ENCODE measurements at places on chromosomes 5 and 9.

- no peak for DNase-seq
Observed at GRCh38 chr9:121376214-121376830, 6.3 kb upstream of the STOM start.

DNA sequence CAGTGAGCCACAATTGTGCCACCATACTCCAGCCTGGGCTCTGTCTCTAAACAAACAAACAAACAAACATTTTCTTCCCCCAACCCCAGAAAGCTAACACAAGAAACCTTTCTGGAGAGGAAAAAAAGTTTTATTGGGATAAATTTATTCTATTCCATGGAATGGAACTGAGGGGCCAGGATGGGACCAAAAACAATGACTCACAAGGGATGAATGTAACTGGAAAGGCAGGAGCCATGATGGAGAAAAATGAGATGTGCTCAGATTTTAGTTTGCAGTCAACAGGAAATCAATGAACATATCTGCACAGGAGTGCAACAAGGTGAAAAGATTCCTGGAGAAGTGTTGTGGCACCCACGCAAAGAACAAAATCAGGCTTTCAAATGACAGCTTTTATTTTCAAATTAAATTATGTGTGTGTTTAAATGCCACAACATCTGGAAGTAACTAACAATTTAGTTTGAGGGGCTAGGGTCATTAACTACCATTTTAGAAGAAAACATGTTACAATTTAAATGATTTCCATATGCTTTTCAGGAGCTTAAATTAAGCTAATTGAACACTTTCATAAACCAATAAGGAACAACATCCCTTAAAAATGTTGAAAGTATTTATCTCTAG is 208.6 kb downstream of the TSSK1B start:
- no peak for DNase-seq

GRCh38 chr5:134174841-134175839 is 1.6 kb downstream of the SKP1 start:
- no peak for DNase-seq

GRCh38 chr9:98993570-98993945 is 49.9 kb downstream of the COL15A1 start:
- no peak for DNase-seq

DNA sequence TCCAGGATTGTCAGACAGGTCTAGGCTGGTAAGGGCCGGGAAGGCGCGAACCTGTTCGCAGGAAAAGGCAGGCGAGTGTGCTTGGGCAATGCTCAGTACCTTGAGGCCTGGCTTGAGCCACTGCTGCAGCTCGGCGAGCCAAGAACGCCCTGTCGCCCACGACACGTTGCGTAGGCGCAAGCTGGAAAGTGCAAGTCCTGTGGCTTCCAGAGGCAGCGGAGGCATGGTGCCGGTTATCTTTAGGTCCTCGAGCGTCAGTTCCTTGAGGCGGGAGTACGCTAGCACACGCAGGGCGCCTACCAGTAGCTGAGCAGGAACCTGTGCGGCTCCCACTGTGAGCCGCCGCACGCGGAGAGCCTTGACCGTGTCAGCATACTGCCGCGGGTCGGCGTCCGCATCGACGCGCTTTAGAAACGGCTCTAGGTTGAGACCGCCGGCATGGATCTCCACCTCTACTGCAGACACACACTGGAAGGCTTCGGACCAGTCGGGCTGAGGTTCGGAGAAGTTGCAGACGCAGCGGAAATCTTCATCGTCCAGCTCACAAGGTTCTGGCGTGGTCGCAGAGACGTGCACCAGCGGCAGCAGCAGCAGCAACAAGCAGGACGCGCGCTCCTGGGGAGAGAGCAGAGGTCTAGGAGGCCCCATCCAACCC is 482 bp downstream of the CD14 start:
- no peak for DNase-seq

- DNase-seq: no peak
Observed at GRCh38 chr5:151585970-151586369, 5.2 kb downstream of the FAT2 start.

GRCh38 chr5:68319706-68320412 is 104.3 kb downstream of the PIK3R1 start:
- DNase-seq: no peak

- DNase-seq: no peak
Observed at GRCh38 chr5:72841756-72842535, 25.5 kb downstream of the TNPO1 start.

GRCh38 chr5:6593148-6594016 is 39.5 kb downstream of the NSUN2 start:
- DNase-seq: no peak

DNA sequence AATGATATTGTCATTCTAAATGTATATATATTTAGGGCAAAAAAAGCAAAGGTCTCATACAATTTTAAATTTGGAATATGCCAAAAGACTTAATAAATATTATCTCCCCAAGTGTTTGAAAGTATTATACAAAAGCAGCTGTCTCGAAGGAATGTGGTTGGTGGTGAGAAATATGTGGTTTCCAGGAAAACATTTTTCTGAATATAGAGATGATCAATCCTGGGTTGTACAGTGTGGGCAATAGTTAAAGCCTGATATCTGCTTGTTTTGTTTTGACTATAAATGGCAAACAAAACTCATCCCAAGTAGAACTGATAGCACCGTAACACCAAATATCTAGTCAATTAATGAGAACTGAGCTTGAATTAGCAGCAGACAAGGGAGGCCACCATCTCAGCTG is 391.8 kb upstream of the CD180 start:
- no peak for DNase-seq

GRCh38 chr5:56585999-56586691 is 229.2 kb upstream of the MAP3K1 start:
- DNase-seq: no peak

DNA sequence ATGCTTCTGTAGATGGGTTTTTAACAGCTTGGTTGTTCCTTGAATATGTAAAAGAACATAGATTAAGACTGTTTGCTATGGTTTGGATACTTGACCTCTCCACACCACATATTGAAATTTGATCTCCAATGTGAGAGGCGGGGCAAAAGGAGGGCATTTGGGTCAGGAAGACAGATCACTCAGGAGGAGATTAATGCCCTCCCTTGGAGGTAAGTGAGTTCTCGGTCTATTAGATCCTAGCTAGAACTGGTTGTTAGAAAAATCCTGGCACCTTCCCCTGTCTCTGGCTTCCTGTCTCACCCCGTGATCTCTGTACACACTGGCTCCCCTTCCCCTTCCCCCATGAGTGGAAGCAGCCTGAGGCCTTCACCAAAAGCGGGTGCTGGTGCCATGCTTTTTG is 281.1 kb upstream of the ANKRD55 start:
- no peak for DNase-seq

- no peak for DNase-seq
Observed at GRCh38 chr5:30502277-30502676, 691.2 kb upstream of the CDH6 start.

- DNase-seq: peak; percentile 58
Observed at GRCh38 chr9:114098021-114098935, 814 bp downstream of the KIF12 start.

DNA sequence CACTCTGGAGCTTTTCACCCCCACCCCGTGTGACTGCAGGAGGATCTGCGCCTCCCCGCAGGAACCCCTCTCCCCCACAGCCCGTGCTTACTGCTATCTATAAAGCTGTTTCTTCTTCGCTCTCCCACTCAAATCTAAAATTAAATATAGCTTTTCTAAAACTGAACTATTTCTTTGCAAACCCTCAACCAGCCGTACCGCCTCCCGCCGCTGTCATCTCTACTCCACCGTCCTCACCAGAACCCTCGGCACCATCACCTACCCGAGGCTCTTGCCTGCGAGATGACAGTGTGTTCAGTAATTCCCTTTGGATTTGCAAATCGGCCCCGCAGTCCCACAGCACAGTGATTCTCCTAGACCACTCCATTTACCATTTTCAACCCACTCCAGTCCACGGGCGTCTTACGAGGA is 13.6 kb downstream of the LPCAT1 start:
- peak; percentile 20 for DNase-seq

DNA sequence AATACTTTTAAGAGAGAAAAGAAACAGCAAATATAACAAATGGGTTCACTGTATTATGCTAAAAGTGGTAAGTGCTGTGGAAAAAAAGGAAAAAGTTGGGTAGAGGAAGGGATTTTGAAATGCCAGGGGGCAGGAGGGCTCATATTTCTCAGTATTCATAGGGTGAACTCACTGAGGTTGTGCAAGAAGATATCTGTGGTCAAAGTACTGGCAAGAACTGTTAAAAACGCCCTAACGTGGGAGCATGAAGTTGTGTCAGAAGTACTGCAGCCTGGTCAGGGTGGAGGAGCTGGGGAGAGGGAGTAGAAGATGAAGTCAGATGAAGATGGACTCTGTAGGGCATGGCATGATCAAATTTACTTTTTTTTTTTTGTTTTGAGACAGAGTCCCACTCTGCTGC is 31.2 kb upstream of the SLC28A3 start:
- DNase-seq: no peak

DNA sequence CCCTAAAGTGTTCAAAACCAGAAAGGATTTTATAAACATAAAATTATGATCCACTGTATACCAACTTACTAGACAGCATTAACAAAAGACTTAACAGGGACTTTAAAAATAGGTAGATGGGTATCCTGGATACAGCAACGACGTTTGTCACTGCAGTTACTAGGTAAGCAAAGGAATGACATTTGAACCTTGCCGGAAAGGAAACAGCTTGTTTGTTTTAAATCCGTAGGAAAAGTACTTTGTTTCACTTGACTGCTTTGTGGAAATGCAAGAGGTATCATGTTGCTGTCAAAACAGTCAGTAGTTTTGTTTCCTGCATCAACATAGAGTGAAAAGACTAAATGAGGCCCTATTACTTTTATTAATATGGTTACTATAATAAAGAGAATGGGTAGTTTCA is 122.9 kb downstream of the CDC42SE2 start:
- no peak for DNase-seq

GRCh38 chr9:21836437-21837161 is 34.2 kb downstream of the MTAP start:
- DNase-seq: no peak

GRCh38 chr9:82449986-82450385 is 461.4 kb downstream of the SPATA31D1 start:
- no peak for DNase-seq

- DNase-seq: no peak
Observed at GRCh38 chr5:8366266-8366665, 497.3 kb downstream of the MTRR start.

DNA sequence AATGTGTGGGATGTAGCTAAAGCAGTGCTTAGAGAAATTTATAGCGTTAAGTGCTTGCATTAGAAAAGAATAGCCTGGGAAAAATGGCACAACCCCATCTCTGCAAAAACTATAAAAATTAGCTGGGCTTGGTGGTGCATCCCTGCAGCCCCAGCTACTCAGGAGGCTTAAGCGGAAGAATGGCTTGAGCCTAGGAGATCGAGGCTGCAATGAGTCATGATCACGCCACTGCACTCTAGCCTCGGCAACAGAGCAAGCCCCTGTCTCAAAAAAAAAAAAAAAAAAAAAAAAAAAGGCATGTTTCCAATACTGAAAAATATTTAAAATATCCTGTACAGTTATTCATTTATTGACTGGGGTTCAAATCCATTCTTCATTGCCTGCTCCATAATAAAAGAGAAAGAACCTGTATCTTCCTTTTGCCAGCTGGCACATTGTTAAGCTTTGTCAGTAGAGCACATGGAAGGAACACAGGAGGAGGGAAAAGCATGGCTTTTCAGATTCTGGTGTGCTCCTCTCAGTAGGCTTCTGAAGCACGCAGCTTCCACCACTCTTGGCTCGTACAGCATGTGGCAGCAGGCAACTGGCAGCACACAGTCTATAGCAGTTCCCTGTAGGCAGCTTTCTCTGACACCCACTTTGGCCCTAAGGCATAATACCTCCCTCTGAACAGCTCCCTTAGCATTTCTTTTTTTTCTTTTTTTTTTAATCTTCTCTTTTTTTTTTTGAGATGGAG is 73.5 kb downstream of the TRIM36 start:
- no peak for DNase-seq

DNA sequence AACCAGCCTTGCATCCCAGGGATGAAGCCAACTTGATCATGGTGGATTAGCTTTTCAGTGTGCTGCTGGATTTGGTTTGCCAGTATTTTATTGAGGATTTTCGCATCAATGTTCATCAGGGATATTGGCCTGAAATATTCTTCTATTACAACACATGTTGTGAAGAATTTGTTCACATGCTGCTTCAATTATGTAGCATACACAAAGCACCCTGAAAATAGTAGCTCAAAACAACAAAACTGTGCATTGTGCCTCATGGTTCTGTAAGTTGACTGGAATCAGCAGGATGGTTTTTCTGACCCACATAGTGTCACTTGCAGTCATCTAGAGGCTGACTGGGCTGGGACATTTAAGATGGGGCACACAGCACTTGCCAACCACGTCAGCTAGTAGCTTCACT is 193.9 kb downstream of the SYK start:
- no peak for DNase-seq

GRCh38 chr9:28718226-28718625 is 1144.9 kb upstream of the C9orf72 start:
- no peak for DNase-seq

DNA sequence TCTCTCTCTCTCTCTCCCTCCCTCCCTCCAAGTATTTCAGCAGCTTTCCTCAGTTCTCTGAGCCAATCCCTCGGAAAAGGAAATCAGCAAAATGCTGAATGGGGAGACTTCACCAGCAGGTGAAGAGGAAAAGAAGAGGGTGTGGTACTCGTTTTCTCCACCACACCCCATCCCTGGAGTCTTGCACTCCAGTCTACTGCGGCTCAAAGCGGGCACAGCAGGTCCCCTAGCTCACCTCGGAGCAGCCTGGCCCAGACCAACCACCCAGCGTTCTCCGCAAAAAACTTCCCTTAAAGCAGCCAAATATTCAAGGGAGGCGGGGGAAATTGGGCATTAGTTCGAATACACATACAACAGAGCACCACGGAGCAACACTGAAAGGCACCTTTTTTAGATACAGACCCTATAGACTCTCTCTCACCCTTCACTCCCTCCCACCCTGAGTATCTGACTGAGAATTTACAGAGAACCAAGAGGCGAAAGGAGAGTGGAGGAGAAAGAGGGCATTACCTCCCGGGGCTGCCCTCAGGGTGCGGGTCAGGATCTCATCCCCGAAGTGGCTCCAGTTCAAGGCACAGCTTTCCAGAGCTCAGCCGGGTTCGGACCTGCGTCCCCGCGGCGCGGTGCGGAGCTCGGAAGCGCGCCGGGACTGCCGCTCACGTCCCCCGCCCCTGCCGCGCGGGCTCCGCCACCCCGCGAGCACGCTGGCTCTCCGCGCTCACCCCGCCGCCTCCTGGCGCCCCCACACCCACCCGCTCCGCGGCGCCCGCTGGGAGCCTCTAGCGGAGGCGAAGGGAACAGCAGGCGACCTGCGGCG is 1638.5 kb upstream of the C9orf72 start:
- DNase-seq: no peak

DNA sequence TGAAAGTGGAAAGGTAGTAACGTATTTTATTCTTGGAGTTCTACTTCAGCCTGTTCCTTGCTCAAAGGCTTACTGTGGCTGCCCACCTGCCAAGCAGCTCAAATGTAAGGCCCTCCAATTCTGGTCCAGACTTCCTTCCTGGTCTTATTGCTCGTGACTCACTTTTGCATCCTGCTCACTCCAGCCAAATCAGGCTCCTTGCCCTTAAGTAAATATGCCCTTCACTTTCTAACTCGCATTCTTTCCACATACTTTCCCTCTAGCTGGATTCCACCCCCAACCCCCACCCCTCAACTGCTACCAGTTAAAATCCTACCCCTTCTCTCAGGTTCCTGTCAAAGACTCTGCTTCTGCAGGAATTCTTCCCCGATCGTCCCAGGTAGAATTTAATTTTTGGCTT is 96.6 kb downstream of the GALNT10 start:
- no peak for DNase-seq

Data from 8988T (cell line).